ENCODE measurements at places on chromosomes 16 and 17.

- DNase-seq = no peak
Measured at GRCh38 chr16:56858374-56858773, 6.6 kb upstream of the SLC12A3 start.

DNA sequence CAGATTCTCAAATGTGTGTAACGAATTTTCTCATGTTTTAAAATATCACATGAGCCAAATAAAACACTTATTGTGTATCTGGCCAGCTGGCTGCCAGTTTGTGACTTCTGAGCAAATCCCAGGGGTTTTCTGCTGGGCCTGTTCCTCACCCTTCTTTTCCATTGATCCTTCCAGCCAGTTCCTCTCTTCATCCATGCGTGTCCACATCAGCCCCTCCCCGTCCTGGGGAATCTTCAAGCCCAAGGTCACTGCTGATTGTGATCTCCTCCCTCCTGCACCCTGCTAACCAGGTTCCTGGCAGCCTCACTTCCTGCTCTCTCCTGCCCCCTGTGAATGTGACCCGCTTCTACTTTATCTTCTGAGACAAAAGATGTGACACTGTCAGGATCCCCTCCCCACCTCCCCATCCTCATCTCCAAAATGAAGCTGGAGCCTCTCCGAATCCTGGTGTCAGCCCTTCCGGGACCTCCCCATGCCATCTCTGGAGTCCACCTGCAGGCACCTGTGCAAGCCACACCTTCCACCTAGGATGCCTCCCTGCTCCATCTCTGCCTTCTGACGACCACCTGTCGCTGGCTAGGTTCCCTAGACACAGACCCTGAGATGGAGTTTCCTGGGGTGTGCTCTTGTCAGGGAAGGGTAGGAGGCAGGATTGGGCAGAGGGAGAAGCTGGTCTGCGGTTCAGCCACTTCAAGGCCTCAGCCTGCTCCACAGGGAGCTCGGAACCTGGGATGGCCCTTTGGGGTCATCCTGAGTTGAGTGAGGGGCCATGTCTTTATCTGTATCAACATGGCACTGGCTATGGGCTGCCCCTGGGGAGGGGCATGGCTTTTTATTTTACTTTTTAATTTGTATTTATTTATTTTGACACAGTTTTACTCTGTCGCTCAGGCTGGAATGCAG lies 205.1 kb downstream of the KATNIP start:
- DNase-seq = no peak

GRCh38 chr17:1997289-1997926 lies 27.7 kb downstream of the RTN4RL1 start:
- DNase-seq = no peak

DNA sequence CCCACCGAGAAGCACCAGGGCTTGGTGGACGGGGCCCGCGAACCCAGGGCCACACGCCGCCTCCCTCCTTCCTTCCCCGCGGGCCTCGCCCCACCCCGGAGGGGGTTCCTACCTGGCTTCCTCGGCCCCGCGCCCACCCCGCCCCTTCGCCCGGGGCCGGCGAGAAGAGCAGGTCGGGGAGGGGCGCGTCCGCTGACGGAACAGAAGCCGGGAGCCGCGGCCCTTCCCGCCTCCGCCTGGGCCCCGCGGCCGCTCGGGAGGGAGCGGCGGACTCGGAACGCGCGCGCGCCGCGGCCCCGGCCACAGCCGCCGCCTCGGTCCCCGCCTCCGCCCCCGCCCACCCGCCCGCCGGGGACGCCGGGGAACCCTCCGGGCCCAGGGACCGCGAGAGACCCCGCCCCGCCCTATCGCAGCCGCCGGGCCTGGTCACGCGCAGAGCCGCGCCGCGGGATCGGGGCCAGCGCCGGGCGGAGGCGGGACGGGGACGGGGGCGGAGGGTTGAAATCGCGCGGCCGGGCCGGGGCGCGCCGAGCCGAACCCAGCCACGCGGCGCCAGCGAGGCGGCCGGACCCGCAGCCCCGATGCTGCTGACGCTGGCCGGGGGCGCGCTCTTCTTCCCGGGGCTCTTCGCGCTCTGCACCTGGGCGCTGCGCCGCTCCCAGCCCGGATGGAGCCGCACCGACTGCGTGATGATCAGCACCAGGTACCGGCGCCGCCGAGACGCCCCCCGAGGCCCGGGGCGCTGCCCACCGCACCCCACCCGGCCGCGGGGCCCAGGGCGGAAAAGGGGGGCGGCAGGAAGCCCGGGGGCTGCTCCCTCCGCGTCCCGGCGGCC lies at the start of gene TLCD3A:
TLCD3A (plus strand) TSS at position 530 of the 835 bp plus-strand sequence; CDS start at position 582, 52 bp downstream.
- DNase-seq = peak; percentile 57

DNA sequence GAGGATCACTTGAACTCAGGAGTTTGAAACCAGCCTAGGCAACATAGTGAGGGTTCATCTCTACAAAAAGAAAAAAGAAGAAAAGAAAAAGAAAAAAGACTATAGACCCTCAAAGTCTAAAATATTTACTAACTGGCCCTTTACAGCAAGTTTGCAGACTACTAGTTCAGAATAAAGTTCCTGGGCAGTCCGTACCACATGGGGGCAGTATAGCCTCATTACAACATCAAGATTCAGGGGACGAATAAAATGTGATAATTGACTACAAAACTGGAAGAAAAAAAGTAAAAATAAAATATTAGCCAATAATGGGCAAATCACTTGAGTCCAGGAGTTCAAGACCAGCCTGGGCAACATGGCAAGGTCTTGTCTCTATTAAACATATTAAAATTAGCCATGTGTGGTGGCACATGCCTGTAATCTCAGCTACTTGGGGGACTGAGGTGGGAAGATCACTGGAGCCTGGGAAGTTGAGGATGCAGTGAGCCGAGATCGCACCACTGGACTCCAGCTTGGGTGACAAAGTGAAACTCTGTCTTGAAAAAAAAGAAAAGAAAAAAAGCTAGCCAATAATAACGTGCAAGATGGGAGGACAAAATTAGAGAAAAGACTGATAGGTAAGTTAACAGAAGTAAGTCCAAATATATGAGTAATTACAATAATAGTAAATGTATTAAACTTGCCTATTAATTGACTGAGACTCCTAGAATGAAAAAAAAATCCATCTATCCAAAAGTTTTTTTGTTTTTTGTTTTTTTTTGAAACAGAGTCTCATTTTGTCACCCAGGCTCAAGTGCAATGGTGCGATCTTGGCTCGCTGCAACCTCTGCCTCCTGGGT lies 129.4 kb upstream of the SEC14L1 start:
- peak; percentile 65 for DNase-seq
